ENCODE measurements at places on chromosomes 6 and 20.

GRCh38 chr6:121695329-121695728 is 259.9 kb downstream of the GJA1 start:
- peak; percentile 48 for DNase-seq

DNA sequence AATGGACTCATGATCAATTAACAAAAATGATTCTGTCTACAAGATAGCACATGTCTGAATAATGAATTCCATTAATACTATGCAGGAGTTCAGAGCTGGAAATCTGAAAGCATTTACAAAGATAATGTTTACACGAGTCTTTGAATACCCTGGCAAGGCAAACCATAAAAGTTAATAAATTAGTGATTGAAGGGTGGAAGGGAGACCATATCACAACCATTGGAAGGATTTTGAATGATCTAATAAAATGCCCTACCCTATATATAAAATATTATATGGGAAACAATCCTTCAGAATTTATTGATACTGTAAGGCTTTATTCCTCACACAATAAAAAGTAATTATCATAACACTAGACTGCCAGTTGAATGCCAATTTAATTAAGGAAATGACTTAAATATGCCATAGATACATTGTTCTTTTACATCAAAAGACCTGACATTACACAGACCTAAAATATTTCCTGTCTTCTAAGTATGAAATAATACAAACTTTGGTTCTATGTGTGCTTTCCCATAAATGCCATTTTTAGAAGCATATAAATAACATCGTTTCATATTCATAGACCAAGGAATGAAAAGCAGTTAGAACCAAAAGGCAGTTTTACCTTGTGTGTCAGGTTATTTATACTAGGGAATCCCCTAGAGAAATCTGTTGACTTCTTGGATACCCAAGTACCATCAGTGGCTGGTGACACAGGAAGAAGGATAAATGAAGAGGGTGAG is 249.2 kb upstream of the MARCKS start:
- DNase-seq: no peak

DNA sequence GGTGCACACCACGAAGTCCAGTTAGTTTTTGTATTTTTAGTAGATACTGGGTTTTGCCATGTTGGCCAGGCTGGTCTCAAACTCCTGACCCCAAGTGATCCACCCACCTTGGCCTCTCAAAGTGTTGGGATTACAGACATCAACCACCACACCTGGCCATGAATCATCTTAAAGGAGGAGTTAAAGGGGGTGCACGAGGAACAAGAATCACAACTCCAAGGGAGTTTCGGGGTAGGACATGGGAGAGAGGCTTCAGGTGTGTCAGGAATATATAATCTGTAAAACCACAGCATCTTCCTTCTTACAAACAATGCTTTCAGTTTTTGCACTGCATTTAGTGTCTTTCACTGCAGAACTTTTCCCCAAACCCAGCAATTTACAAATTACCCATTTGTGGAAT is 137.4 kb upstream of the SGK1 start:
- DNase-seq: no peak

- DNase-seq: no peak
These were observed 89.4 kb downstream of the TRDN start for GRCh38 chr6:123547216-123547978.

DNA sequence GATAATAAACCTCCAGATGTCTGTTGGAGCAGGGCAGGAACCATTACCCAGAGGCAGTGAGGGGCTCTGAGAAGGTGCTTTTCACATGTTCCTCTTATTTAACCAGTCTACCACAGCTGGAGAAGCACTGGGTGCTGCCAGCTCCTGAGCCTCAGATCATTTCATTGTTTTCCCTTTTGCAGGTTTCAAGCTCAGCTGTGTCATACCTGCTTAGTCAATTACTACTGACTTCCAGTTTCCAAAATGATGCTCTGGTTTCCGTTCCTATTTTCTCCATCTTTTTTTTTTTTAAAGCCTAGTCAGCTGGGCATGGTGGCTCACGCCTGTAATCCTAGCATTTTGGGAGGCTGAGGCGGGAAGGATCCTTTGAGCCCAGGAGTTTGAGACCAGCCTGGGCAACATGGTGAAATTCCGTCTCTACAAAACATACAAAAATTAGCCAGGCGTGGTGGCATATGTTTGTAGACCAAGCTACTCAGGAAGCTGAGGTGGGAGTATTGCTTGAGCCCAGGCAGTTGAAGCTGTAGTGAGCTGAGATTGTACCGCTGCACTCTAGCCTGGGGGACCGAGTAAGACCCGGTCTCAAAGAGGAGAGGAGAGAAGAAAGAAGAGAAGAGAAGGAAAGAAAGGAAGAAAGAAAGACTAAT is 6.7 kb downstream of the FLOT1 start:
- no peak for DNase-seq

- DNase-seq: no peak
These were observed 78.0 kb downstream of the TRMT11 start for GRCh38 chr6:126064257-126064747.

- no peak for DNase-seq
These were observed 3.8 kb downstream of the PEX7 start for GRCh38 chr6:136826216-136826615.

GRCh38 chr20:40233406-40233805 is 455.6 kb downstream of the MAFB start:
- DNase-seq: peak; percentile 53

GRCh38 chr6:107443608-107444267 is 15.6 kb downstream of the PDSS2 start:
- peak; percentile 63 for DNase-seq

DNA sequence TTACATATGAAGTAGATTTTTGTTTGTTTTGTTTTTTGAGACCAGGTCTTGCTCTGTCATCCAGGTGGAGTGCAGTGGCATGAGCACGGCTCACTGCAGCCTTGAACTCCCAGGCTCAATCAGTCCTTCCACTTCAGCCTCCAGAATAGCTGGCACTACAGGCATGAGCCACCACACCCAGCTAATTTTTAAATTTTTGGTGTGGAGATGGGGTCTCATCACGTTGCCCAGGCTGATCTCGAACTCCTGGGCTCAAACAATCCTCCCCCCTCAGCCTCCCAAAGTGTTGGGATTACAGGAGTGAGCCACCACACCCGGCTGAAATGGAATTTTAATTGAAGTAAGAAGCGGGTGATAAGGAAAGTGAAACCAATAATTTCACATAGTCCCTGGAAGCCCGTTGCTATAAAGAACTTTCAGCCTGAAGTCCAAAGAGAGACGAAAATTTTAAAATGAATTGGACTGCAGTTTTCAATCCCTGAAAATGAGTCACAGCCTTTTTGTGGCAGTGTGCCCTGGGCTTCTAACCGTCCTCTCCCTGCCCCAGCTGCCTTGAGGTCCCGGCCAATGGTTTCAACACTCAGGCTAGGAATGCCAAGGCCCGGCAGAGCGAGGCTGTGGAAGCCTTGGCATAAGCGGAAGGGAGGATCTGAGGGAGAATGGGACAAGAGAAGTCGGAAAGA is 757 bp downstream of the RAET1E start:
- peak; percentile 82 for DNase-seq

DNA sequence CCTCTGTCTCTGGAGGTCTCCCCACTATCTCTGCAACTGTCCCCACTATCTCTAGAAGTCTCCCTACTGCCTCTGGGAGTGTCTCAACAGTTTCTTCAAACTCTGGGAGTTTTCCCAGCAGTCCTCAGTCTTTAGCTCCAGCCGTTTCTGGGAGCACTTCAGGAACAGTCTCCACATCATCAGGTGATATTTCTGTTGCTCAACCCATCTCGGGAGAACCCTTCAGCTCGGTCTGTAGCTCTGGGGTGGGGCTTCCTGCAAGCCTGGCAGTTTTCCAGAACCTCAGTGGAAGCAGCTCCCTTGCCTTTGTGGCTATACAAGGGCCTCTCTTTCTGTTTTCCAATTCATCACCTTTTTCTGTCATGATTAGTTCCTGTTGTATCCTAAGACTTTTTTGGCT is 3.0 kb upstream of the SFTA2 start:
- DNase-seq: no peak

DNA sequence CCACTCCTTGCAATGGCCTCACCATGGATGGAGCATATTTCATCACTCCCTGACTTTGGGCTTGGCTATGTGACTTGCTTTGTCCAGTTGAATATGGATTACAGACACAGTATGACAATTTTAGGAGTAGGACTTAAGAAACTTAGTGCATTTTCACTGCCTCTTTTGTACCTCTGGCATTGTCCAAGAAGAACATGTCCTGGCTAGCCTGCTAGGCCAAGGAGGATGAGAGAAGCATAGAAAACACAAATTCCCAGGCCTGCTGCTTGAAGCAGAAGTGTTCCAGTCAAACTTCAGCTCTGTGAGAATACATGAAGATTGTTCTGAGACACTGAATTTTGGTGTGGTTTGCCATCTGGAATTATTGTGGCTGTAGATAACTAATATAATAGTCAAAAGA is 3.1 kb upstream of the MCHR2 start:
- no peak for DNase-seq

DNA sequence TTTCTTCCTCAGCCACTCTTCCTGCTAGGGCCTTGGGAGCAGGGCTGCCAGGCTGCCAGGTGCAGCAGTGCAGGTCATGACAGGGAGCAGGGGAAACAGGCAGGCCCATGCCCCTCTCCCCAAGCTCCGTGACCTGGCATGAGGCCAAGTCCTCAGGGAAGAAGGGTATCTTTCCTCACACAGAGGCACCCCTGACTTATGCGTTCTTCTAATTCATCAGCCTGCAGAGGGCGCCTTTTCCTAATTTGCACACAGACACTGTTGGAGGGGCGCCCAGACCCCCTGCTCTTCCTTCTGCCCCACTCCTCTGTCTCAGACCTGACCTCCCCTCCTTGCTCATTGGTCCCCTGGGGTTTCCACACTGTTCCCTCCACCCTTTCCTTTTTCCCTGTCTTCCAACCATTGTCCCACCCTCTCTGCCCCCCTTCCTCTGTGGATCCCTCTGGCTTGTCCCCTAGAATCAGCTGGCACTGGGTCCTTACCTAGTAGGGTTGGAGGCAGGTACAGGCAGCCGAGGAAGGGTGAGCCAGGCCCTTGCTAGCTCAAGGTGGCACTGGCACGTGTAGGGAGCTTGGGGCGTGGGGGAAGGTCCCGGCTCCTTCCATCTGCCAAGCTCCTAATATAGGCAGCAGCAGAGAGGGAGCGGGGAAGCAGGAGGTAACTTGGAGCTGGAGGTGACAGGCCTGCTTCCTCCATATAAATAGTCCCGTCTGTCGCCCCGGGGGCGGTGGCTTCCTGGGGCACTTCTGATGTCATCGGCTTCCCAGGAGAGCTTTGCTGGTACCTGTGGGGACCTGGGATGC is 154.9 kb upstream of the MLN start:
- DNase-seq: no peak

GRCh38 chr6:30763618-30764489 is 19.5 kb upstream of the IER3 start:
- peak; percentile 91 for DNase-seq

- DNase-seq: no peak
These were observed 432 bp upstream of the KHDRBS2 start for GRCh38 chr6:62286470-62286843.

DNA sequence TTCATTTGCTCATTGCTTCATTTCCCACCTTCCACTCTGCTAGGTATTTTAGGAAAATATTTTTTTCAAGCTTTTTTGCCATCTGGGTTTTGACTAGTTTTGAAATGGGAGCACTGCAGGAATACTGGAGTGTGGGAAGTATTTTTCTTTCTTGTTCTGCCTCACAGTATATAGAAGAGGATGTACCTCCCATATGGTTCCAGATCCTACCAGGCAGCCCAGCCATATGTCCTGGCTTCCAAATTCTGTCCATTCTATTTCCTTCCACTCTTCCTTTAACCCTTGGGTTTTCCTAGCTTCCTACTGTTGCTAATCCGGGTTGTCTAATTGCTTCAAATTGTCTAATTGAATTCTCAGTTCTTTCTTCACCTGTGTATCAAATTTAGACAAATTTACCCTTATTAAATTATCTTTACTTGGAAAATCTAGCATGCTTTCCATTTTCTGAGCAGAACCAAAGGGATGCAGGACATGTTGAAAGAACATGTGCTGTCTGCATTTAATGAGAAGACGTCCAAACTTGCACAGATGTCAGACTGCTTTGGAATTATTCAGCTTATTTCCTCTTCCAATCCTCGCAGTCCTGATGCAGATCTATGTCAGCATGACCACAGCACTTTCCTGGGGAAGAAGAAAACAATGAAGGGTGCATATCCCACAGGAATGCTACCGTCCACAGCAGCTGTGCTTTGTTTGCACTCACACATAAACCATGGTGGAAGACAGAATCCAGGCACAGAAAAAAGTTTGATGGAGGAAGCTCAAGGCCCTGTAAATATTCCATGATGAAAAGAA is 1273.9 kb upstream of the MAP3K7 start:
- peak; percentile 3 for DNase-seq

- no peak for DNase-seq
These were observed 36.8 kb upstream of the FLRT3 start for GRCh38 chr20:14374196-14374595.

DNA sequence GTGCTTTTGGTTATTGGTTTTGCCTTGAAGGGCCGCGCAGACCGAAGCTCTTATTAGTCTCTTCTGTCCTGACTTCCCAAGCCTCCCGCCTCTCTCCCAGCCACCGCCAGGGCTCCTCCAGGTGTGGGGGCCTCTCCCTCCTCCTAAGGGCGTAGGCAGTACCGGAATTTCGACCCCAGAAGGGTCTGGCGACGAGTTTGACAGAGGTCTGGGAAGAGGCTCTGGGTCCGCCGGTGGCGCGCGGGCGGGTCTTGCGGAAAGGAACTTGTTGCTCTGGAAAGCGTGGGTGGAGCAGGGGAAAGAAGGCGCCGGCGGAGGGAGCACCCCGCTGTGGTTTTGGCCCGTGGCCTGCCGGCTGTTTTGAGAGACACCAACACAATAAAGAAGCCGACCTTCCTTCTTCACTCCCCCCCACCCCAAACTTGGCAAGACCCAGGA is 1.8 kb downstream of the PCSK2 start:
- no peak for DNase-seq

- no peak for DNase-seq
These were observed 67.3 kb downstream of the NRSN1 start for GRCh38 chr6:24193364-24193763.

DNA sequence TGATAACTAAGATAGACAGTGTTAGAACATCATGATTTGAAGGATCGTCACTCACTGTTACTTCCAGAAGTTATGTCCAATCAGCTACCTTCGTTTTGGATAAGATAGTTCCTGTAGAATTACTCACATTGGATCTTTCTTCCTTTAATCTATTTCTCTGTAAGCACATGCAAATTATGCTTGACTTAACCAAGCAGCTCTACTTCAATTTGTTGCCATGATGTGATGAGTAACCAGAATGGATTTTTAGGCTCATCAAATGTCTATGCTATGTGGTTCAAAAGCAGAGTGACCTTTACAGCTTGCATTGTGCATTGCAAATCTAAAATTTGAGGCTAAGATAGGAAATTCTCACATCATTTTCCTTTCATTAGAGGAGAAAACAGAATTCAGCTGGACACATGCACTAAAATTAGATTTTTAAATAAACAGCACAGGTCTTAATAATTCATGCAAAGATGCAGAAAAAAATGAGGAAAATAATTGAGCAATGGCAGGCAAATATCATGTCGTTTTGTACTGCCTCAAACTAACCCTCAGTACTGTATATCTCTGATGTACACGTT is 76.7 kb upstream of the ZFP64 start:
- peak; percentile 44 for DNase-seq
